ENCODE measurements at places on chromosomes 16 and 17. TPM values are rescaled to one million over a fixed set of nuclear protein-coding genes. Genes with fewer than 3 reads are reported as not detected.

DNA sequence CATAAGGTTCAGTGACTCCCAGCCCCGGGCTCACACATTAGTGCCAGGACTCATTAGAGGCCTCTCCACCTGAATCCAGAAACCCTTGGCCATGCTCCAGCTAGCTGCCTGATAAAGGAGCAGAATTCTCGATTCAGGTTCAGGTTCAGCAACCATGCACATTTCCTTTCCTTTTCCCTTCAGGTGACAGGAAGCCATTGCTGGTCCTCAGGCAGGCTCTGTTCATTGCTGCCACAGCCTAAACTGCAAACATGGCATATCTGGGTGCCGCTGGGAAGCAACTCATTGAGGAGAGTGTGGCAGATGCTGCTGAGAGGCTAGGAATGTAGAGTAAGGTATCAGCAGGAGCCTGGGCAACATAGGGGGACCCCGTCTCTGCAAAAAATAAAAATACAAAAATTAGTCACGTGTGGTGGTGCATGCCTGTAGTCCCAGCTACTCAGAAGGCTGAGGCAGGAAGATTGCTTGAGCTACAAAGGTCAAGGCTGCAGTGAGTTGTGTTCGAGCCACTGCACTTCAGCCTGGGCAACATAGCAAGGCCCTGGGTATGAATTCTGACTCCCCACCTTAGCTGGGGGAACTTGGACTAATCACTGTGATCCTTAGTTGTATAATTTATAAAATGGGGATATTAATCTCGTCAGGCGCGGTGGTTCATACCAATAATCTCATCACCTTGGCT is 28.7 kb downstream of the ARL4D start:
- DNase-seq = no peak

TMC5 gene
- 2.0 TPM for total RNA-seq

GRCh38 chr16:79049040-79049439 is 551.5 kb downstream of the MAF start:
- no peak for DNase-seq

SKAP1 gene
- total RNA-seq = not detected

ABCA10 gene
- 18.2 TPM for total RNA-seq

Data from suprapubic skin (tissue), 4 donors.